NCI-H774 (cell line): ENCODE measurements at places on chromosomes 1 and 21.
A peak's percentile ranks its signal among the peaks of the same experiment; 100 is the strongest.

GRCh38 chr1:57307392-57308170 lies 116.3 kb downstream of the DAB1 start:
- no peak for DNase-seq

- peak; percentile 79 for DNase-seq
Observed at GRCh38 chr1:48109390-48110013, 112.3 kb upstream of the TRABD2B start.

- DNase-seq = peak; percentile 53
Observed at GRCh38 chr21:43609501-43610340, 49.6 kb downstream of the HSF2BP start.

DNA sequence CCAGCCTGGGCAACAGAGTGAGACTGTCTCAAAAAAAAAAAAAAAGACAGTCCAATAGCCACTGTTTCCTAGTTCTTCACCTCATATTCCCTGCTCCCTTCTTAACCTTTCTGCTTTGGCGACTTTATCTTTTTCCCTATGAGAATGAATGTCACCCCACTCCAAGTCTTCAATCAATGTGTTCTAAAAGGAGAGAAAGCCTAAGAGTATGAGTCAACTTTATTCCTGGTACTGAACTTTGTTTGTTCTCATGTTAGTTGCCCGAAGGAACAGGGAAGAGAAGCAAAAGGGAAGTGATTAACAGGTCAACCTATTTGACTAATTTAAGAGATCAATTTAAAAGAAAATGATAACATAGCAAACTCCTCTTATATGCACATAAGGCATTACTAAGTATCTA lies 39.9 kb upstream of the SLC16A1 start:
- DNase-seq = no peak

DNA sequence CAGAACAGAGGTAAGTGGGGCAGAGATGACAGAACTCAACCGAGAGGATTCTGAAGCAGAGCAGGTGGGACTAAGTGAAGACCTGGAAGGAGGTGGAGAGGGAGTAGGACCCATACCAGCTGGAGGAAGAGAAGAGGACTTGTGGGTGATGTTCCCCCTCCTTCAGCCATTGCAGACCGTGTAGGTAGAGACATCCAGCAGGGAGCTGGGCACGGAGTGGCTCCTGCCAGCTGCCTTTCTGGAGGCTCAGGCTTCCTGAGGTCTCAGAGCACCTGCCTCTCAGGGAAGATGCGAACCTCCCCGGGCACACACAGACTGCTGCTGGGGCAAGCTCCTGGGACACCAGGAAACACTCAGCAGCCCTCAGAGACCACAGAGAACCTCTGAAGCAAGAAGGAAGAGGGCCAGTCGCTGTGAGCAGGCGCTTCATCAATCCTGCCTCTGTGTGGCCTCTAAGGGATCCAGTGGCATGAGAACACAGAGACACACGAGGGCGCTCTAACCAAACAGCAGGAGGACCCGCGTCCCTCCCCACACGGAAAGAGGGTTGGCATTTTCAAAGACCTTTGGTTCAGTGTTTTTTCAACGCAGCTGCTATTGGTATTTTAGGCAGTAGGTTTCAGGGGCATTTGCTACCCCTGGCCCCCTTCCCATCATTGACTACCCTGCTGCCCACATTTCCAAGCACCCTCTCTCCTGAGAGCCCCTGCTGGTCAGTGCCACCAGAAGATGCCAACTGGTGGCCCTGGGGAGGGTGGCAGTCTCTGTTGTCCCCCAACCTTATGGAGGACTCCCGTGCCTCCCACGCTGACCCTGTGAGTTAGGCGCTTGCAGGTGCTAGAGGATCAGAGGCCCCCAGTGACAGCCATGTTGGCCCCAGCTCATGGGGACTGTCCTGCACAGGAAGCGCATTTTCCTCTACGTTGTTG lies 89.6 kb upstream of the EDN2 start:
- peak; percentile 82 for DNase-seq

DNA sequence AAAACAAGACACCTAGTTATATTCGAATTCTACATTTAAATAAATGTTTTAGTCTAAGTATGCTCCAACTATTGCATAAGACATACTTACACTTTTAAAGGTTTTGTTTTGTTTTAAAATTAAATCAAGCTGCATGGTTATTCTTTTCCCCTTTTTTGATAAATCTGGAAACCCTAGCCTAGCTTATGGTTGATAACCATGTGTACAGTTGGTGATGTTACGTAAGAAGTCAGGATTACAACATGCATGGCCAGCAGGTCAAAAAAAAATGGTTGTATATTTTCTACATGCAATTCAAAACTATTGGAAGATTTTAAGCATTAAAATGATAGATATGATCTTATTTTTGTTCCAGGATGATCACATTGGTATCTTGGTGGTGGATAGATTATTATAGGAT lies 1600.6 kb downstream of the PLA2G4A start:
- DNase-seq = no peak
